KBM-7 (cell line): ENCODE measurements at places on chromosomes 2 and 18.

DNA sequence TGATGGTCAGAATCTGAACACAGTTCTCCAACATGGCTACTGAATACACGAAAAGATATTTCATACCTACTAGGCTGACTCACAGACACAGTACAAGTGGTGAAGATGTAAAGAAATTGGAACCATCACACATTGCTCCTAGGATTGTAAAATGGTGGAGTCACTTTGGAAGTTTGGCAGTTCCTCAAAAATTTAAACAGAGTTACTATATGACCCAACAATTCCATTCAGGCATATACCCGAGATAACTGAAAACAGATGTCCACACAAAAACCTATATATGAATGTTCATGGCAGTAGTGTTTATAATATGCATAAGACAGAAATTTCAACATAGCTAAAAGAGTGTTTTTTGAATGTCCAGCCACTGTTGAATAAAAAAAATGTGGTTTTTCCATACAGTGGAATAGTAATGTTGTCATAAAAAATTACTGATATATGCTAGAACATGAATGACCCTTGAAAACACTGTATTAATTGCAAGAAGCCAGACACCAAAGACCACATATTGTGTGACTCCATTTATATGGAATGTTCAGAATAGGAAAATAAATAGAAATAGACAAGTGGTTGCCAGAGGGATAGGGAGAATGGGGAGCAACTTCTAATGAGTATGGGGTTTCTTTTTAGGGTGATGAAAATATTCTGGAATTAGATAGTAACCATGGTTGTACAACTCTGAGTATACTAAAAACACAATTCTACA, 10.1 kb downstream of the RMP24 start:
- no peak for DNase-seq

GRCh38 chr2:53527056-53527455, 240.5 kb upstream of the CHAC2 start:
- DNase-seq: no peak

GRCh38 chr2:42086500-42086953, 38.7 kb downstream of the PKDCC start:
- DNase-seq: peak; percentile 83

DNA sequence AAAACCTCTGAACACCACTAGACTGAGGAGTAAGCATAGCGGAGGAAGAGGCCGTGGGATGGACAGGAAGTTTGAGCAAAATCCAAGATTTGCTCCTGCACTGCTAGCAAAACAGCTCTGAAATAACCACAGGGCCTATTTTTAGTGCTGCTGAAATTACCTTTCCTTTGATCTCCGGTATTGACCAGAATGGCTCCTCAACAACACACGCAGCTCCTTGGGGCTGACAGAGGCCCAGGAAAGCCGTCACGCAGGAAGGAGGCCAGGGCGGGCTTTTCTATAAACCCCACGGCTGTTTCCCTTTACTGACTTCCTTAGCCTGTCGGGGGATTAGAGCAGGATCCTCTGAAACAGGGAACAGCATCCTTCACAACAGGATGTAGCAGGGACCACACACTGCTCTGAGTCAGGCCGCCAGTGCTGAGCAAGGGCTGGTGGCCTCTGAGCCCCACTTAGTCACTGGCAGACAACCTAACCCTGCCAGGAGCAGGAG, 80.8 kb upstream of the LCLAT1 start:
- no peak for DNase-seq

DNA sequence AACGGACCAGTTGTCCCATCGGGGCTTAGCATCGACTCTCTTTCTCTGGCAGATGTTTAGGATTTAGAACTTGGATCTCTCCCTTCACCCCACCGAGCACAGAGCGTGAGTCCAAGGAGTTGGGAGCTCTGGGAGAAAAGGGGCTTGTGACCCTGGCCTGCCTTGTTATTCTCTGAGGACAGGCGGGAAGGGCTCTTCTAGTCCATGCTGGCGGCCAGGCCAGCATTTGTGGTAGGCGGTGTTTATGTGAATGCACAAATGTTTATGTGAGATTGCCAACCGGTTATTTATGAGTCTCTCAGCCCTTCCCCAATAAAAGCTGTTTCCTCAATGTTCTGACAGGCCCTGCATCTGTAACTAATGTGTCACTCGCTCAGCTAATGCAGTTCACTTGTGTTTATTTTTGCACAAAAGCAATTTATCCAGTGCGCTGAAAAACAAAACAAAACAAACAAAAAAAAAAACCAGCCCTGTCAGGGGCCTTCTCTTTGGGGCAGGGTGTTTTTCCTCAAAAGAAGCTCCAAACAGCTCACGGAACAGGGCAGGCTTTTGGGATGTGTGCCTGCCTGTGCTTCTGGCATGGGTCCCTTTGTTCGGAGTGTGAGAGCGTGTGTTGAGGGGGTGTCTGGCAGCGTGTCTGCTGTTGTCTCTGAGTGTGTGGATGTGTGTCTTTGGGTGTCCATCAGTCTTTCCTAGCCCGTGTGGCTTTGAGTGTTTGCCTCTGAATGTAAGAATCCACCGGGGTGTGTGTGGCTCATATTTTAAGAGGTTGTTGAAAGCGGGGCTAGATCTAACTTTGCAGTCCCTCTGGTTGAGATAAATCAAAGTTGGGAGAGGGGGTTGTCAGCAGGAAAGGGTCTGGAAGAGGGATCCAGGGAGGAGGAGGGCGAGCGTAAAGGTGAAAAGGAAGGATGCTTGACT, 52.8 kb upstream of the HAAO start:
- no peak for DNase-seq

GRCh38 chr18:47754311-47755101, 176.0 kb downstream of the SMAD2 start:
- peak; percentile 61 for DNase-seq

GRCh38 chr2:16554060-16554583, 111.5 kb downstream of the CYRIA start:
- DNase-seq: no peak
